HAP-1 (cell line): ENCODE measurements at places on chromosomes 6 and 20.

DNA sequence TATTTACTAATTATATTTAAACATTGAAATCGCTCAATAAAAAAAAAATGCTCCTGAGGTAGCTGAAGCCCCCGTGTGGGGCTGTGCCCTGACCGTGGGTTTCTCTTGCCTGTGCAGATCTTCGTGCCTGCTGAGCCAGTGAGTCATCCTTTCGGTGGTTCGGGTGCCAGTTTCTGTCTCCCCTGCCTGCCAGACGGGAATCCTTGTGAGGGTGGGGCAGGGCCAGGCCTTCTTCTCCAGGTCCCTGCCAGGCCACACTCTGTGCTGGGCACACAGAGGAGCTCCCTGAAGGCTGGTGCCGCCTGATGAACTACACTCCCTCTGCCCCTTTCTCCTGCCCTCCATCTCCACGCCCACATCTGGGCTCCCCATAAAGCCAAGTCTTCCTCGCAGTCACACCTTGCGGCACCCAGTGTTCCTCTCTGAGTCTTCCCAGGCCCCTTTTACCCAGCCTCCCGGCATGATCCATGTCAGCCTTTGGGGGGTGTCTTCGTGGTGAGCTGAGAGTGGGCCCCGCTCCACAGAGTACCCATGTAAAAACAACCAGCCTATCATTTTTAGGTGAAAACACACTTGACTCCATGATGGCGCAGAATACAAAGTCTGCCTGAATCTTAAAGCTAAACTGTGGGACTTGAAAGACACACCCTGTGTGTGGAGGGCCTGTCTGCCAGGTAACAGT, 19.3 kb downstream of the FGD2 start:
- no peak for DNase-seq

- no peak for DNase-seq
Observed at GRCh38 chr6:83917001-83917400, 57.5 kb downstream of the CYB5R4 start.

- DNase-seq: no peak
Observed at GRCh38 chr6:112298021-112298745, 43.8 kb upstream of the LAMA4 start.

- DNase-seq: peak; percentile 79
Observed at GRCh38 chr20:63178446-63178820, 37.5 kb downstream of the YTHDF1 start.

GRCh38 chr20:16609066-16609465, 35.8 kb upstream of the KIF16B start:
- no peak for DNase-seq

GRCh38 chr6:134744301-134744700, 205.6 kb downstream of the ALDH8A1 start:
- no peak for DNase-seq

- DNase-seq: no peak
Observed at GRCh38 chr6:18211338-18211737, 53.0 kb downstream of the DEK start.

DNA sequence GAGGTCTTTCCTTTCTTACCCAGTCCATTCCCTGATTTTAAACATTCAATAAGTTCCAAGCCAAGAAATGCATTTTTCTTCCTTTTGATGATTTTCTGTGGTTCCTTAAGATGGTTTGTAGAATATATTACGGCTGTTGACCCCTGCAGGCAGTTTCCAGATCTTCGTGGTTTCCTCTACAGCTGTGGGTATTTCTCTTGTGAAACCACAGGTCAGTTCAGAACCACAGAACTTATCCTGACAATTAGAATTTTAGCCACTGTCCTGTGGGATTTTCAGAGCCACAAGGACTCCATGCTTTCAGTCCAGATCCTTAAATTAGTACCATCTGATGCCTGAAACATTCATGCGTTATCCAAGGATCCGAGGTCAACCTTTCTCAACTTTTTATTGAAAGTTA, 29.7 kb upstream of the EXOC2 start:
- DNase-seq: no peak

GRCh38 chr6:137830511-137830911, 36.5 kb upstream of the TNFAIP3 start:
- no peak for DNase-seq

DNA sequence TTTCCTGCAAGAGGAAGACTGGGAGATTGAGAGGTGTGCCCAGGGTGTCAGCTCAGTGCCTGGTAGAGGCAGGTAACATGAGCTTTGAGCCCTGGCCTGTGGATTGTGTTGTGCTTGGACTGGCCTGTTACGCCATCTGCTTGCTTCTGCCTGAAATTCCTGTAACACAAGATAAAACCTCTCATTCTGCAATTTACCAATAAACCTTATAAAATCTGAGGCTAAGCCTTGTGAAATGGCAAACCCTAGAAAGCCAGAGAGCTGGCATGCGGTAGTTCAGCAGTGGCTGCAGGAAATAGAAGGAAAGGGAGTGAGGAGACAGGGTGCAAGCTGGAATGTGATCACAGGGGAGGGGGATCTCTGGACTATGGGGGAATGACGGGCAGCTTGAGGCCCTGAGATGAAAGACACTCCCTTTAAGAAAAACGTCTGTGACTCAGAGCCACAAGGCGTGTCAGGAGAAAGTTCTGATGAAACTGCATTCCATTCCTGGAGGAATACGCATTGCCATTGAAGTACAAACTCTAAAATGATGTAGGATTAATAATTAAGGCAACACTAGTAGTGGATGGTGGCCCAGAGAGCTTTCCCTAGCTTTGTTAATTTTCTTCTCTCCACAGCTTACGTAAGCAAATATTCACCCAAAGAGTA, 26.3 kb upstream of the TFAP2A start:
- no peak for DNase-seq
